ENCODE measurements at places on chromosomes 7 and 10. TPM values are rescaled to one million over a fixed set of nuclear protein-coding genes. Genes with fewer than 3 reads are reported as not detected.

- H3K4me3 ChIP-seq = no peak overlapping the region
- H3K27ac ChIP-seq = no peak overlapping the region
- no peak for DNase-seq
- H3K4me1 ChIP-seq = peaks cover 13% of the 10 kb centered on the region
- H3K36me3 ChIP-seq = no peaks in the 10 kb centered on the region
Observed at GRCh38 chr10:121753726-121754476, 155.7 kb upstream of the FGFR2 start.

DNA sequence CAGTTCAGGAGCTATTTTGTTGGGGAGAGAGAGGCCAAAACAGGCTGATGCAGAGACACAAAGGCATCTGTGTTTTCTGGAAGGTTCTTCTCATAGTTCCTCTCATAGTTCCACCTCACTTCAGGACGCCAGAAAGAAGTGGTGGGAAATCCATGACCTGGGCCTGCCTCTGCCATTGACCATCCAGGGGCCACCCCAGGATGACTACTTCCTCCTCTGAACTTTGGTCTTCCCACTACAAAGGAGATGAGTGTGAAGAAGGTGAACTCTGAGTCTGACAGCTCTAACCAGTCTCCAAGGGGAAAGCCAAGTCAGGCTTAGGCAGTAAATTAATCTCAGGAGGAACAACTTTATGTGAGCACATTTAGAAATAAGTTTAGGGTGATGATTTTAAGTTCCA lies 175.8 kb upstream of the TCF7L2 start:
- no peaks in the 10 kb centered on the region for H3K27me3 ChIP-seq
- H3K4me3 ChIP-seq = no peak overlapping the region
- no peak overlapping the region for H3K27ac ChIP-seq
- no peaks in the 10 kb centered on the region for H3K36me3 ChIP-seq
- H3K4me1 ChIP-seq = peaks cover 6% of the 10 kb centered on the region

KAZALD1 gene
- 4.2 TPM for total RNA-seq

DNA sequence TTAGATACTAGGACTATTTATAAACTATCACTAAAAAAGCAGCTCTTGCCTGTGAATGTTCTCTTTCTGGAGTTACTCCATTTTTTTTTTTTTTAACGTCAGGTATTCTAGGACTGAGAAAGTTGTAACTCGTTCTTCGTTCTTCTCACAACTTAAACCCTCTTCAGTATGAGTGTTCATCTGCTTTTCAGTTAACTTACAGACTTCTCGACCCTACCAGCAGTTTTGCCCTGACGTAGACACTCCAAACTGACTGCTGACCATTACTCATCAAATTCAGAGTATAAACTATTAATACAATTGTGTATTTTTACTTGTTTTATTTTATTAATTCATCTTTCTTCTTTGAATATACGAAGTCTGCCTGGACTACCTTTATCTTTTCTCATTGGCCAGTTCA lies 353.1 kb downstream of the GPR37 start:
- no peaks in the 10 kb centered on the region for H3K27me3 ChIP-seq
- H3K36me3 ChIP-seq = no peaks in the 10 kb centered on the region
- H3K27ac ChIP-seq = no peak overlapping the region
- DNase-seq = no peak
- H3K4me1 ChIP-seq = no peaks in the 10 kb centered on the region

- no peak overlapping the region for H3K27ac ChIP-seq
- no peak overlapping the region for H3K4me3 ChIP-seq
- H3K27me3 ChIP-seq = no peaks in the 10 kb centered on the region
- H3K4me1 ChIP-seq = no peaks in the 10 kb centered on the region
- no peaks in the 10 kb centered on the region for H3K36me3 ChIP-seq
- DNase-seq = no peak
Observed at GRCh38 chr10:131251146-131251541, 60.4 kb downstream of the TCERG1L start.

All from vagina (tissue), 2 donors.